ENCODE measurements at places on chromosomes 7 and 10. TPM values are rescaled to one million over a fixed set of nuclear protein-coding genes. Genes with fewer than 3 reads are reported as not detected.

DNA sequence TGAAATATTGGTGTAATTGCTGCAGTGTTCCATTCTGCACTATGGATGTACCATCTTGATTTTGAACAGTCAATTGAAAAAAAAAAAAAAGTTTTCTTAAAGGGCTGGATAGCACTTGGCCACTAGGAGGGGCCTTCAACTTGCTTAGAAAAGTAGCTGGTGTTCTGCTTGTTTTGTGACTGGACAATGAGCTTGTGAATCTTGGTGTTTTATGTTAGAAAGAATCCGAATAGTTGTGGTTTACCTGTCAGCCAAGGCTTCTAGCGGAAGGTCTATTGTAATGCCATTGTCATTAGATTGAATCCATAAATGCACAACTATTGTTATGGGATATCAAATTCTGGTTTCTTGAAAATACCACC is 77.1 kb downstream of the BMPER start:
- DNase-seq, result no peak

ITPRID1 gene
- not detected for total RNA-seq

- DNase-seq, result peak; percentile 67
These were observed 27.3 kb upstream of the IFRD1 start for GRCh38 chr7:112422842-112423496.

DNA sequence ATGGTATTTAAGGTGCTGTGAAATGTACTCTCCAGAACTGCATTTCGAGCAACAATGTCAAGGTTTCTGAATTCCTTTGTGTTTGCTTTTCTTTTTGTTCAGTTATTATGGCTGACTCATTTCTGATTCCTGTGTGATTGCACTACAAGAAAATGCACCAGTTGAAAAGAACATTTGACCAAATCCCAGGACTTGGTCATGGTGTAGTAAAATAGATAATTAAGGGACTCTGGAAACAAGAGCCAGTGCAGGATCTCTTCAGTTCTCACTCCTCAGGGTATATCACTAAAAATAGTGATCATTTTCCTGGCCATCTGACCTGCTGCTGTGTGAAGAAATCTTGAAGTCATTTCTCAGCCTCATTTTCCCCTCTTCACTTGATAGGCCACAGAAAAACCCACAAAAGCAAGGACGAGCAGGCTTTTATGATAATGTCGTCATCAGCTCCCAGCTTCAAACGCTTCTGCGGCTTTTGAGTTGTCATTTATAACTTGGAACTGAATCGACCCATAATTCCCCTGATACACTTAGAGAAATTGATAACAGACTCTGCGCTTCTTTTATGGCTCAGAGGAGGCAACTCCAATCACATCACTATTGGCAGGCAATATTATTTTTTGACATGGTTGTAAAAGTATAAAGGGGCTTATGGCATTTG is 274.7 kb downstream of the HDAC9 start:
- DNase-seq, result no peak

ANKRD1 gene
- total RNA-seq, result not detected

HIF1AN gene
- 38.4 TPM for total RNA-seq

- no peak for DNase-seq
These were observed 122.6 kb downstream of the MARCHF5 start for GRCh38 chr10:92413519-92413918.

PROSER2 gene
- total RNA-seq, result 0.83 TPM

GRCh38 chr10:129929343-129930292 is 34.5 kb downstream of the EBF3 start:
- no peak for DNase-seq

DNA sequence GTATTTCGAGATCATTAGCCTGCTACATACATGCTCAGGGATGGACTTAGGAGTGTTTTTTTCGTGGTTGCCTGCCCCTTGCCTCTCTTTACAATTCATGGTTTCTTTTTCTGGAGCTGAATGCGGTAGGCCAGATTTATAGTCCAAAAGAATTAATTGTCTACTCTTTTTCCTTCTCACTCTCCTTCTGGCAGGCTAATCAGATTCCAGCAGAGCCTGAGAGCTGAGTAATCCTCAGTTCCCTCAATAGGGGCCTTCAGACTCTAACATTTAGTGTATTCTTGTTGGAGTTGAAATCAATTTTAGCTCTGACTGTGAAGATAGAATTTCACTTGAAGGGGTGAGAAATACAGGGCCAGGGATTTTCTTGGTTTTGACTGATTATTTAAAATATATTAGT is 16.4 kb downstream of the SORCS3 start:
- no peak for DNase-seq

DNA sequence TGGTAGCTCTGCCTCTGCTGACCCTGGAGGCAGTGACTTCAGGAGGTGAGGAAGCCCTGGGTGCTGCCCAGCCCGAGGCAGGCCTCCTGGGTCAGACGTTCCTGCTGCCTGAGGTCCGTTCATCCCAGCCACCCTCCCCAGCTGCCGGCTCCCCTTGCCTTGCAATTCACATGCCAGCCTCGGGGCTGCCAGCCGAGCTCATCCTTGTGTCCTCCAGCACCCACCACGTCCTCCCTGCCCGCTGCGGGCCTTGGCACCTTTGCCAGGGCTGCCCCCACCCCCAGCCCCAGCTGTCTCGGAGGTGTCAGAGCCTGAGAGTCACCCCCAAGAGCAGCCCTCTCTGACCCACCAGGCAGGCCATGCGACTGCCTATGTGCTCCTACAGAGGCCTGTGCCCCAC is 162.1 kb upstream of the RNF32 start:
- DNase-seq, result no peak

DNA sequence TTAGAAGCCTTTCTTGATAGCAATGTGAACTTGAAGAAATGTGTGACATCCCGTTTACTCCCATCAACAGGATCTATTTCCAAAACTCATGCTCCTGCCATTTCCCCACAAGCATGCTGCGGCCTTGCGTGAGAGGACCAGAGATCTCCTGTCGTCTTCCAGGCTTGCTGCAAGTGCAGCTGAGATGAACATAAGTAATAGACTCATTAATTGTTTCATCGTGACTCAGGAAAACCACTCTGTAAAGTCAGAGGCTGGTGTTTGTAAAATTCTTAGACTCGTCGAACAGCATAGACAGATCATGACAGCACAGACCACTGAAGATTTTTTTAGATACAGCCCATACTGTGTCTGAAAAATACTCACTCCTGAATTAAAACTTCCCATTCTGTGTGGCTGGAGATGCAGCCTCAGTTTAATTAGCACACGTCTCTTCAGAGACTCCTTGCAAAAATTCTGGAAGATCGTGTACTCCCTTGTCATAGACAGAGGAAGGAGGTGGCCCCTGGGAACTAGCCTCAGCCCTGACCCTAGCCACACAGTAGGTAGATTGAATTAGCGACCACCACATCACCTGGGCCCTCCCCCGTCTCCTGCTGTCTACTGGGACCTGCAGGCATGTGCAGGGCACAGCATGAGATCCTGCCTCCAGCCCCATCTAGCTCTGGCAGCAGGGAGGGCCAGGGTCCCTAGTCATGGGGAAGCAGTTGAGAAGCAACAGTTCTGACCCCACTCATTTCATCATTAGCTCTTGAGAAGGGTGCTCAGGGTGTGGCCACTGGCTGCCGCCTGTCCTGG is 226.0 kb downstream of the CELF2 start:
- DNase-seq, result no peak

GRCh38 chr7:116122972-116123595 is 87.3 kb upstream of the TES start:
- peak; percentile 6 for DNase-seq

DNA sequence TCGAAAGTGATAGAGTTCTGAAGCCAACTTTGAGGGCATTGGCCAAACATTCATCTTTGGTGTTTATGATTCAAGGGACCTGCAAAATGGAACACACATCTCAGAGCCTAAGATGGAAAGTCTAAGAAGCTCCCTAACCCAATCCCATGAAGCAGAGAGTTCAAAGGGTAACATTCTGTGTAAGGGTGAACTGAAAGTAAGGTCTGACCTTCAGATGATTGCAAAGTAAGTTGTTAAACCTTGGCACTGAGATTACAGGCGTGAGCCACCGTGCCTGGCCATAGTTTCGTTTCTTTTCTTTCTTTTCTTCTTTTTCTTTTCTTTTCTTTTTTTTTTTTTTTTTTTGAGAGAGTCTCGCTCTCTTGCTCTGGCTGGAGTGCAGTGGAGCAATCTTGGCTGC is 2.2 kb downstream of the ZNF212 start:
- no peak for DNase-seq

TSPAN14 gene
- 33.5 TPM for total RNA-seq

SSC4D gene
- total RNA-seq, result 0.62 TPM

DNA sequence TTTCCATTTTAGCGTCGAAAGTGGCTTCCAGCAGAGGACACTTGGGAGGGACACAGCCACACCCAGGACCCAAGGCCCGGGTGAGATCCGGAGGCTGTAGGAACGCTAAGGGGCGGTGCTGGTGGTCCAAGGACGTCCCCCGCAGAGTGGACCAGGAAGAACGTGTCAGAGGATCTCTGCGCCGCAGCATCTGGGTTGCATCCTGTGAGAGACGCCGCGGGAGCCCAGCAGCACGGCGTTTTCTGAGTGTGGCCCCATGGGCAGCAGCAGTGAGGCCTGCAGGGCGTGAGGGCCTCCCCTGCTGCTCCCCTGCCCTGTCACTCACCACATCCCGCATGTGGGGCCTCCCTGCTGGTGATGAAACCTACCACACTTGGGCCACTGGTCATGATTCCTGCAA is 40.5 kb upstream of the BNIP3 start:
- DNase-seq, result no peak

- DNase-seq, result peak; percentile 88
These were observed 74.2 kb downstream of the MALSU1 start for GRCh38 chr7:23373151-23374004.

- peak; percentile 29 for DNase-seq
These were observed 28.1 kb upstream of the LRRC4 start for GRCh38 chr7:128059143-128059988.

SUPV3L1 gene
- 38.4 TPM for total RNA-seq

PAX2 gene
- total RNA-seq, result not detected

TSPAN13 gene
- total RNA-seq, result 0.35 TPM

GRCh38 chr10:112559349-112559748 is 112.3 kb downstream of the VTI1A start:
- no peak for DNase-seq

DNA sequence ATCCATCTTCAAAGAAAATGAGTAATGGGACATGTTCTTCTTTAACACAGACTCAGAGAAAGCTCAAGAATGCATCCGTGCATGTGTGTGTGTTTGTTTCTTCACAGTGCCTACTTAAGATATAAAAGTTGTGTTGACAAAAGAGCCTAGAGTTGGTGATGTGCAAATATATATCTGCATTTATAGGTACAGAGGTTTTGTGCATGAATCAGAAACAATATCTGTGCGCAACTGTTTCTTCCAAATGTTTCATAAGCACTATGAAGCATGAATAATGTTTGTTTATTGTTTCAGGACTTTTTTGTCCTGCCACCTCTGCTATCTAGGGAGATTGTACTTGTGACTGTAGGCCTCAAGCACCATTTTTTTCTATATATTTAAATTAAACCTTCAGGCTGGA is 229.7 kb downstream of the CSTF2T start:
- no peak for DNase-seq

MYPN gene
- not detected for total RNA-seq

GRCh38 chr10:89147256-89147655 is 59.9 kb downstream of the CH25H start:
- DNase-seq, result no peak

DNA sequence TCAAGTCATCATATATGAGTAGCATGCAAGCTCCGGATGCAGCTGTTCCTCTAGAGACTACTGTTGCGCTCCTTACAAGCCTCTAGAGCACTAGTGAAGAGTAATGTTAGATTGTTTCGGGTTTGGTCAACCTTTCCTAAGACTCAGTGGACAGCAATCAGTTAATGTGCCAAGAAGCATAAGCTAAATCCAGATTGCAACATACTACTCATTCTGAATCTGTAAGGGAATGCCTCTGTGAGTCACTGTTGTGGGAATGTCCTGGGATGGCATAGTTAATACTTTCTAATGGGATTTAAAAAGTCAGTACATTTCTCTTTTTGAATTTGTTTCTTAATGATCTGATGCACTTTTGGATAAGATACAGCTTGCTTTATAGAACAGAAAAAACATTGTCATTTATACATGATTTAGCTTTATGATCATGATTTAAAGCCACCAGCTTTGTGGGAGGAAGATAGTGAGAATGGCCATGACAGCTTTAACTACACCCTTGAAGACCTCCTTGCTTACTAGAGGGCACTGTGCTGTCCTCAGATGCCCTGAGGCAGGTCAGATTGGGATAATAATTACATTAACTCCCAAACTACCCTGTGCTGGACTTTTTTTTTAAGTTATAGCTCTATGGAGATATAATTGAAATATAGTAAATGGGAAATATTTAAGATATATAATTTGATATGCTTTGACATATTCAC is 138.4 kb downstream of the SDK1 start:
- DNase-seq, result no peak

ANKRD61 gene
- total RNA-seq, result not detected

SHOC2 gene
- total RNA-seq, result 24.9 TPM

TFAM gene
- total RNA-seq, result 87.7 TPM

DNA sequence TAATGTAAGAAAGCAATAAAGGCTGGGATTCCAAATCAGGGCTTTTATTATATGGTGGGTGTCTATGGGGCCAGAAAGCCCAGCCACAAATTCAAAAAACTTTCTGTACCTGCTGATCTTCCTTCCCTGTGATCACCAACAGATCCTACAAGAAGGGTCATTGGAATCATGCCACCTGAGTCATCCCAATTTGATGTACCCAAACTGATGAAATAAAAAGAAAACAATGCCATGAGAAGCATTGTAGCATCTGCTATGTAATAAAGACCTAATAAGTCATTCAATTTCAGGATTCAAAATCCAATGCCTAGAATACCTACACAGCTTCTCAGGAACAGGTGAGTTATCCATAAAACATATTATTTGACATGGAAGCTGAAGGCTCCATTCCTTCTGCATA is 228.8 kb downstream of the DKK1 start:
- no peak for DNase-seq

- DNase-seq, result no peak
These were observed 14.5 kb downstream of the TMEM120A start for GRCh38 chr7:75979759-75980429.

GRM3 gene
- not detected for total RNA-seq

FGF8 gene
- not detected for total RNA-seq

- peak; percentile 68 for DNase-seq
These were observed 225.8 kb upstream of the KLF14 start for GRCh38 chr7:130959743-130960207.

GPR15LG gene
- total RNA-seq, result not detected

DNA sequence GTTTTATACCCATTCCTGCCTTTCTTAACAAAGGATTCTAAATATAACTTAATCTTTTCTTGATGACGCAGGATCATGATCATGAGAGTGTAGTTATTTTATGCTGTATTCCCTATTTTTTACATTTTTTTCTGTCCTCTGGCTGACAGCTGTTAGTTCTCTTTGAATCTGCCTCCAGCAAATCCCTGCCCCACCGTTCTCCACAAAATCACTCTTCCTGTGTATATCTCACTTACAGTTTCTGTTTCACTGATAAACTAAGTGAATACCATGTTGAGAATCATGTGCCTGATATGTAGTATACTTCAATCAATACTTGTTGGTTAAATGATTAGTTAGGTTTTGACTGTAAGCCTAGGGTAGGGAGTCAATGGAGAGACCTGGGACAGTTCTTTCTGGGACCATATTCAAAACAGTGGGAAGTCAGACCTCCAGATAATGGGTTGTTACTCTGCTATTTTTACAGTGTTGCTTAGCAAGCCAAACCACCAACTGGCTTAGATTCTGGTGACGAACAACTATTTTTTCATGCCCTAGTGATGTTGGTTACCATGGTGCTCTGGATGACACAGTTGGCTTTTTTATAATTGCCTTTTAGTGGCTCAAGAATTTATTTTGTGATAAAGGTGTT is 12.8 kb downstream of the CNNM1 start:
- DNase-seq, result no peak
